Skeletal muscle tissue (tissue), 5 donors: ENCODE measurements at places on chromosomes 12 and 14. TPM values are rescaled to one million over a fixed set of nuclear protein-coding genes. Genes with fewer than 3 reads are reported as not detected.

Gene EFS
- total RNA-seq = 17.2 TPM

Gene AKAP3
- 1.0 TPM for total RNA-seq

Gene DPPA3
- not detected for total RNA-seq

Gene DAO
- total RNA-seq = not detected

Gene SLC10A1
- total RNA-seq = not detected

Gene ETFBKMT
- total RNA-seq = 2.1 TPM

Gene SP7
- not detected for total RNA-seq
